ENCODE measurements at places on chromosomes 1 and 21.

- peak; percentile 65 for DNase-seq
These were observed 6.2 kb upstream of the CENPS start for GRCh38 chr1:10424034-10424433.

DNA sequence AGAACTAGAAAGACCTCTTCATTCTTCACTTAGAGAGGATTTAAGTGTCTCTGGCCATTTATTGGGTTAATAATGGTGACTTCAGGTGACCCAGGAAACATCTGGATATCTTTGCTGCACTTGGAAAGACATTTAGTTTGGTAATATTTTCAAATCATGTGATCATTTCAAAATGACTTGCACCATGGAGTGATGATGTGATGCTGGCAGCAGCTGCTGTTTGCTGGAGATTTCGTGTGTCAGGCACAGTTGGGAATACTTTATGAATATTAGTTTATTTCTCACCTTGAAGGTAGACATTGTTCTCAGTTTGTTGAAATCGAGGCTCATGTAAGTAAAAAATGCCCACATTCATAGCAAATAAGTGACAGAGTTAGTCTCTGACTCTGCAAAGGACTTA, 236.0 kb downstream of the DISC1 start:
- no peak for DNase-seq

DNA sequence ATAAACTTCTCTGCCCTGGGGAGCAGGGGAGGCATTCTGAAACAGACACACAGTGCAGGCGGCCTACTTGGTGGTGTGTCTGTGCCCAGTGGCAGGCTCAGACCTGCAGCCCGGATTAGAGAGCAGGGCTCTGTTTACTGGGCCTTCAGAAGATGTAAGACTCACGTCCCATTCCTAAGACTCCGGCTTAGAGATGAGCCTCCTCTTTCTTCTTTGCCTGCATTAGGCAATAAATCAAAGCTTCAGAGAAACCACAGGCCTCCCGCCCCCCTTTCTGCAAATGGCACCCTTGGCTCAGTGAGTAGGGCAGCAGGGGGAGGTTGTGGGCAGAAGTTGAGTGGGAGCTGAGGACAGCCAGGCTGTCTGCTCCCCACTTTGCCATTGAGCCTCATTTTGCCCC, 35.8 kb downstream of the LGR6 start:
- DNase-seq = no peak

DNA sequence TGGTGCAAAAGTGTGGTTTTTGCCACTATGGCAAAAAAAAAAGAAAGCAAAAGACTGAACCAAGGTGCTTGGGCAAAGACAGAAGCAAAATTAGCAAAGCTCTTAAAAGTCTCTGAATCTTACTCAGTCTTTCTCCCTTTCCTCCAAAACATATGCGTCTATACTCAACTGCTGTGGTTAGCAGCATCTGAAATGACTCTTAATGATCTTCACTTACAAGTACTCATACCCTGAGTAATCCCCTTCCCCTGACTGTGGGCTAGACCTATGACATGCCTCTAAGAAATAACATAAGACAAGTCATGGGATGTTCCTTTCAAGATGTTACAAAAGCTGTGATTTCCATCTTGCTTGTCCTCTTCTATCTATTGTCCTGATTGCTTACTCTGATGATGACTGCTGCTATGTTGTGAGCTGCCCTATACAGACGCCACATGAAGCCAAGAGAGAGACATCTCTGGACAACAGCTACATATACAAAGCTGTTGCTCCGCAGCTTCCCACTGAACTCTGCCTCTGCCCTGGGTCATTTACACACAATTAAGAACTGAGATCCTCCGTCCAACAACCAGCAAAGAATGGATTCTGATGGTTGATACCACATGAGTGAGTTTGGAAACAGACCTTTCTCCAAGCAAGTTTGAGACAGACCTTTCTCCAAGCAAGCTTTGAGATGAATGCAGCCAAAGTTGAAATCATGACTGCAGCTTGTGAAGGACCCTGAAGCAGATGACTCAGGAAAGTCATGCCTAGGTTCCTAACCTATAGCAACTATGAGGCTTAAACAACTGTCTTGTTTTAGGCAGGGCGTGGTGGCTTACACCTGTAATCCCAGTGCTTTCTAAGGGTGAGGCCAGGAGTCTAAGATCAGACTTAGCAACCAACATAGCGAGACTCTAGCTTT, 55.2 kb downstream of the PUM1 start:
- DNase-seq = peak; percentile 53

GRCh38 chr1:211843018-211843417, 12.5 kb upstream of the LPGAT1 start:
- DNase-seq = no peak

- DNase-seq = peak; percentile 28
These were observed 15.3 kb downstream of the CD2 start for GRCh38 chr1:116769561-116769977.

GRCh38 chr1:12475101-12475500, 142.9 kb downstream of the DHRS3 start:
- no peak for DNase-seq

DNA sequence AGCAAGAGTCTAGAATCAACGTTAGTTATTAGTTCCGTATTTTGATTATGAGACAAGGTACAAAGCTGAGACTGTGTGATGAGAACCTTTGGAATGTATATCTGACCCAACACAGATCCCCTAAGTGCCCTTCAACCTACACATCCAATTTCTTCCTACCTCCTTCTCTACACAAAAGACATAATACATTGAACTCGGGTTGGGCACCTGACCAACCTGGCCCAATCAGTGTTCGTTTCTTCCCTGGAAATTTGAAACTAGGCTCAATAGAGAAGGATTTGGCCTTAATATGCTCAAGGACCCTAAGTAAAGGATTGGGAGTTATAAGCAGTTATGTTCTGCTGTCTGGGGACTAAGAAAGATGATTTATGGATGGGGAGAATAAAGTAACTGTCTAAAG, 12.1 kb downstream of the ITSN1 start:
- DNase-seq = no peak

DNA sequence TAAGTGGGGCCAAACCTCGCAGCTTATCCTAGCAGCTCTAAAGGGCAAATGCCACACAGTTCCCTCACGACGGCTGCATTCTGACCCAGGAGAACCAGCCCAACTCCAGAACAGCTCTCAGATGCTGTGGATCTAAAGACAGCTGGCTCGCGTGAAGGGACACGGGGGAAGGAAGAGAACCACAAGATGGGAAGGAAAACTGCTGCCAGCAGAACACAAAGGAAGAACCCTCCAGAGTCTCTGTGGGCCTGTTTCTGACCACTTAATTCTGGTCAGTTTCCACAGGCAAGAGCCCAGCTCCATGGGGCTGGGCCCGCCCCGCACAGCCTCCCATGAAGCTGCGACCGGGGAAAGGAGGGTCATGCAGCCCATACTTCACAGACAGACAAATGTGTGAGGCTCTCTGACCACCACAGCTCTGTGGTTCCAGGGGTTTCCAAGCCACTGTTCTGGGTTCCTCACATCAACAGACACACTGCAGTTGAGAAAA, 61.1 kb downstream of the SLC45A1 start:
- no peak for DNase-seq

- peak; percentile 89 for DNase-seq
These were observed 15.9 kb downstream of the RNU5D-1 start for GRCh38 chr1:44714944-44715571.

DNA sequence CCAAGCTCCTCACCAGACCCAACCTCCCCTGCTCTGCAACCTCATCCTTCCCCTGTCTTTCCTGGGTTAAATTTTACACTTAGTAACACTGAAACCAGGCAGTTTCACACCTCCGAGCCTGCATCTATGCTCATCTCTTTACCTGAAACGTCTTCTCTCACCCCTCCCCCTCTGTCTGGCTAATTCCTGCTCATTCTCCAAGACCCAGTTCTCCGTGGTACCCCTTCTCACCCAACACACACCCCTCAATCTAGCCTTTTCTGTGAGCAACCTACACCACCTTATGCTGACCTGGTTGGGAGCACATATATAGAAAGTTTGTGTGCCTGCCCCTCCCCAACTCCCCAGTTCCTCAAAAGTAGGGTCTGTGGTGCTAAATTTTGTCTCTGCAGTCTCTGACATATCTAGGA, 3.7 kb upstream of the KIAA1614 start:
- DNase-seq = no peak

GRCh38 chr1:208159555-208160258, 84.5 kb downstream of the PLXNA2 start:
- DNase-seq = peak; percentile 88

GRCh38 chr1:226596531-226597165, 48.1 kb downstream of the STUM start:
- no peak for DNase-seq

- DNase-seq = no peak
These were observed 2.7 kb upstream of the MYCBP start for GRCh38 chr1:38875811-38876210.

DNA sequence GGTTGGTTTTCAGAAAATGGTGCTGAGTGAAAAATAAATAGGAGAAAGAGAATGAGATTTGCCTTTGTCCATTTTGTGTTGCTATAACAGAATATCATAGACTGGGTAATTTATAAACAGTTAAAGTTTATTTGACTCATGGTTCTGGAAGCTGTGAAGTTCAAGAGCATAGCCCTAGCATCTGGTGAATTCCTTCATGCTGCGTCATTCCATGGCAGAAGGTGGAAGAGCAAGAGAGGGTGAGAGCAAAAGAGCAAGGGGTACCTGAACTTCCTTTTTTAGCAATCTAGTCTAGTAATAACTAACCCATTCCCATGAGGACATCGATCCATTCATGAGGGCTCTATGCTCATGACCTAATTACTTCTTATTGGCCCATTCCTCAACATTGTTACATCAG, 209.1 kb upstream of the ZP4 start:
- no peak for DNase-seq

DNA sequence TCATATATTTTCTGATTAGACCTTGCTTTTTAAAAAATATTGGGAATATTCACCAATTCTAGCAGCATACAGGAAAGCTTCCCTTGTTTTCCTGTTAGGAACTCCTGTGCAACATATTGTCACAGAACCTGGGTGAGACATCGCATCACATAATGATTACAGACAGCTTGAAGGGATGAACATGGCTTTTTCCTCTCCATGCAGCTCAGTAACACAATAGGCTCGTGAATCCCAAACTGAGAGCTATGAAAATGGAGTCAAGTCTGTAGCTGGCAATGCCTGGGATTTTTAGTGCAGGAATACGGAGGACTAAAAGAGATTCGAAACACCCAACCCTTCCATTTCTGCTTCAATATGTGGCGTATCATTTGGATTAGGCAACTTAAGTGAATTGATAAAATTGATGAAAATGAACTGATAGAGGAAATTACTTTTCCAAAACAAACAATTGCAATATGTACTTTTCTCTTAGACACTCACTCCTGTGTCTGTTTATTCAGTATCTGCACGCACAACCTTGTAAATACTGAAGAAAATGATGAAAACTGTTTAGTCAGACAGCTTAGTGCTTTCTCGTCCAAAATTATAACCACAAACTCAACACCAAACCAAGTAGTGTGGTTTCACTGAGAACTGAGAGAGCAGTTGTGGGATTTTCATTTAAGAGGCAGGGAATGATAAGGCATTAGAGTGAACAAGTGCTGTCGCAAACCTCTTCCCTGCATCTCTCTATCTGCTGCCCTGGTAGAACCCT, 250.4 kb downstream of the PTBP2 start:
- DNase-seq = peak; percentile 55

DNA sequence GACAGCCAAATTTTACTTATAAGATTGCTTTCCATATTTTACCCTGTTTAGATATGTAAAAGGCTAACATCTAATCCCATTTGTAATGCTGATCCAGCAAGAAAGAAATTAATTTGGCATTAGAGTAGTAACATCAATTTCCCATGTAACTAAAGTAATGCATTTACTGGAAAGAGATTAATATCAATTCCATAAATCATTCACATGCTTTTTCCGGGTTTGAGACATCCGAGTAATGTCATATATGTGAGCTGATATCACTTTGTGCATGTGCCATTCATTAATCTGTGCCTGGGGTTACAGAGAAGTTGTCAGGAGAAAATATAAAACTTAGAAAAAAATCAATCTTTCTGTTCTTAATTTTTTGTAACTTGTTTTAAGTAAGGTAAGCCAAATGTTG, 206.1 kb downstream of the AGBL4 start:
- DNase-seq = no peak

- no peak for DNase-seq
These were observed at the start of gene PERM1 for GRCh38 chr1:981955-982558. Gene PERM1, minus strand, starts transcription at chr1:982093. Its CDS starts 1,064 bp downstream, at chr1:981029.

DNA sequence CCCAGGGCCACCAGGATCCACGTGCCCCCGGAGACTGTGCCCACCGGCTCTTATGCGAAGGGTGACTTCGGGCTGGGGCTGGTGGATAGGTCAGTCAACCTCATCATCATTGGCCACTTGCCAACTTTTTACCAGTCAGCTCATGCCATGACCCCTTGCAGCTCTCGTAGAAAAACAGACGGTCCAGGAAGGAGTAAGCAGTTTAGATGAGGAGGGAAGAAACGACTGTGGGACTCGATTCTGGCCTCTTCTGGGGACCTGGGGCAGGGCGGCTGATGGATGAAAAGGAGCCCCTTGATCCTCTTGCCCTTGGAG, 41.0 kb downstream of the UBASH3A start:
- DNase-seq = no peak

- DNase-seq = peak; percentile 91
These were observed 59.2 kb downstream of the USP25 start for GRCh38 chr21:15788847-15789523.

- peak; percentile 83 for DNase-seq
These were observed 91.2 kb downstream of the SLC45A1 start for GRCh38 chr1:8409106-8409505.

GRCh38 chr1:20184997-20185833, 681 bp upstream of the UBXN10 start:
- no peak for DNase-seq

Measured in choroid plexus epithelial cell (primary cell).